Activated T-cell treated with anti-CD3 and anti-CD28 coated beads for 1 hour (primary cell): ENCODE measurements at places on chromosomes 1 and 21.
A peak's percentile ranks its signal among the peaks of the same experiment; 100 is the strongest.

DNA sequence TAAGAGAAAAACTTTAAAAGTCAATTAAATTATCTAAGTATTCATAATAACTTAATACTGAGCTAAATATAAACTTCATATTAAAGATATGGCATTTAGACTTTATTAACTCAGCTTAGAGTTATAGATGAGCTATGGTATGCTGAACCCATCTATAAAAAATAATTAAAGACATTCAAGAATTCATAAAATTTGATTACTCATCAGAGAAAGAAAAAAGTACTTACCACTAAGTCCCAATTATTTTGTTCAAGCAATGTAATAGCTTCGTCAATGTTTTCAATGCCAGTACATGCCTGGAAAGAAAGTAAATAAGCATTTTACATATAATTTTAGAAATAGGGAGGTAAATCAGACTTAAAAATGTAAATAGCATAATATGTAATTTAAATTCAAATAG, 102.4 kb downstream of the FAF1 start:
- DNase-seq = no peak

- DNase-seq = peak; percentile 64
Observed at GRCh38 chr1:21334214-21335087, 44.2 kb upstream of the ECE1 start.

GRCh38 chr1:218886101-218886871, 287.4 kb upstream of the LYPLAL1 start:
- DNase-seq = no peak

DNA sequence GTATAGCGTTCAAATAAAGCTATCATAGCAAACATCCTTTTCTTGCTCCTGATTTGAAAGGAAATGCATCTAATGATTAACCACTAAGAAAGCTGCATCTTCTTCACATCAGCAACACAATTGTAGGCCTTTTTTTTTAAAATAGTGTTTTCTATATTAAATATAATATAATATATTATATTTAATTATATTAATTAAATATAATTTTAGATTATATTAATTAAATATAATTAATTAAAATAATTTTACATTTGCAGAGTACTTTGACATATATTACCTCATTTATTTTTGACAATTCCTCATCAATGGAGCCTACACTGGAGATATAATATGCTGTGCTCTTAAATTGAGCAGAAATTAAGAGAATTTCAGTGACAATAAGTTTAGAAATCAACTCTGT, 193.0 kb downstream of the GPR52 start:
- no peak for DNase-seq
